ENCODE measurements at places on chromosomes 4 and X.

DNA sequence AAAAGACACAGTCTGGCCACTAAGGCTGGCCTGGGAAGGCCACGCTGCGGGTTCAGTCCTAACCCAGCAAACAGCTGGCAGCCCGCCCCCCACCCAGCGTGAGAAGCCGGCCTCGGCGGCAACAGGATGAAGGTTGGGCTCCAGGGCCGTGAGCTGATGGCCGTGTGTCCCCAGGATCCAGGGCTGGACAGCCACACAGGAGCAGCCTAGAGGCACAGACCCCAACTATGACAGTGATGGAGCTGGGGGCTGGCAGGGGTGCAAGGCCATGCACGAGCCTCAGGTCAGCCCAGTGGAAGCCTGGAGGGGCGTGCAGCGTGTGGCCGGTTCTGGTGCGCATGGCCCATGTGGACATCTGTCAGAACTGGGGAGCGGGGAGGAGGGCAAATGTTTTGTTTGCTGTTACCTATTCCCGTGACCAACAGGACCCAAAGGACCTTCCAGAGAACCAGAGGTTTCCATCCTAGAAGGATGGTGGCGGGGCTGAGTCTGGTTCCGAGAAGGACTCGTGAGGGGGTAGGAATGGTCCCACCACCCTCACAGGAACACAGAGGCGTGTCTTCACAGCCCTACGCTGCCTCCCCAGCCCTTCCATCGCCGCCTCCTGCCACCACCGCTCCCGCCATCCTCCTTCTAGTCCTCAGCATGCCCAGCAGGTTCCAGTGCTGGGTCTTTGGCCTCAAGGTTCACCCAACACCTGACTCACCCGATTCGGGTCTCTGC lies 46.5 kb downstream of the ZFYVE28 start:
- DNase-seq = no peak

DNA sequence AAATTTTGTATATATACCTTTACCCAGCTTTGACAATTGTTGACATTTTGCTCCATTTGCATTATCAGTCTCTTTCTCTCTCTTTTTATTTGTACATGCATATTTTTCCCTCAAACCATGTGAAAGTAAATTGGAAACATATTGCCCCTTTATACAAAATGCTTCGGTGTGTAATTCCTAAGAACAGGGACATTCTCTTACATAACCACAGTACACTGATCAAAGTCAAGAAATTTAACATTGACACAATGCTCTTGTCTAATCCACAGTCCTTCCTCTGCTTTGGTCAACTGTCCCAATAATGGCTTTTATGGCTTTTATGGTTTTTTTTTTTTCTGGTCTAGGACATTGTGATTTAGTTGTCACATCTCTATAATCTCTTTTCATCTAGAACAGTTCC lies 9.5 kb upstream of the SMS start:
- DNase-seq = no peak

DNA sequence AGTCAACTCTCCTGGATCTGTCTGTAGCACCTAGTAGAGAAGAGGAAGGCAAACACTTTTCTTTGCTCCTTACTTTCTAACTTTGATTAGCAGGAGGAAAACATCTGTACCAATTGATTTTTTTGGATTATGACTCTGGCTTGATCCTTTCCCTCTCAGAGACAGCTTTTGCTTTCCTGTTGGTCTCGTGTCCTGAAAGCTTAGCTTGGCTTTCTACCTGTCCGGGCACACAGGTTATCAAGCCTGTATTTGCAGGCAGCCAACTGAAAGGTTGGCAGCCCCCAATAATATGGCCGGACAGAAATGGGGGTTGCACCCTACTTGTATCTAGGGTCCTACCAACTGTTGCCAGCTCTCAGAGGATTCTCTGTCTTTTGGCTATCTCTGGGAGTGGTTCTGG lies 43.1 kb upstream of the LAMP2 start:
- DNase-seq = no peak

DNA sequence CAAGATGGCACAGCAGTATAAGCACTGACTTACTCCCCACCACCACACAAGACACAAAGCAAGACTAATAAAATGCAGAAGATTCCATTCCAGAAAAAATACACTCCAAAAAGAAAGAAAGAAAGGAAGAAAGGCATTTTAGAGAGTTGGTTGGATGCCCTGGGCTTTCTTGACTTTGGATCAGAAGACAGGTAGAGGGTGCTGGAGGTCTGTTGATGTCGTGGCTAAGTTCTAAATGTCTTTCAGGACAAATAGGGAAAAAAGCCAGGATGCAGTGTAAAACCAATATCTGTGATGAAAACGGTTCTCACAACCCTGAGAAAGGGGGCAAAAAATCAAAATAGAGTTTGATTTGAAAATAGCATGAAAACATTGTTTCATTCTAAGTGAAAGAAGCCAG lies 555.2 kb upstream of the PRKX start:
- no peak for DNase-seq

GRCh38 chr4:79163981-79164490 lies 161.8 kb downstream of the NAA11 start:
- no peak for DNase-seq

GRCh38 chrX:79604364-79604763 lies 237.2 kb upstream of the ITM2A start:
- DNase-seq = no peak

DNA sequence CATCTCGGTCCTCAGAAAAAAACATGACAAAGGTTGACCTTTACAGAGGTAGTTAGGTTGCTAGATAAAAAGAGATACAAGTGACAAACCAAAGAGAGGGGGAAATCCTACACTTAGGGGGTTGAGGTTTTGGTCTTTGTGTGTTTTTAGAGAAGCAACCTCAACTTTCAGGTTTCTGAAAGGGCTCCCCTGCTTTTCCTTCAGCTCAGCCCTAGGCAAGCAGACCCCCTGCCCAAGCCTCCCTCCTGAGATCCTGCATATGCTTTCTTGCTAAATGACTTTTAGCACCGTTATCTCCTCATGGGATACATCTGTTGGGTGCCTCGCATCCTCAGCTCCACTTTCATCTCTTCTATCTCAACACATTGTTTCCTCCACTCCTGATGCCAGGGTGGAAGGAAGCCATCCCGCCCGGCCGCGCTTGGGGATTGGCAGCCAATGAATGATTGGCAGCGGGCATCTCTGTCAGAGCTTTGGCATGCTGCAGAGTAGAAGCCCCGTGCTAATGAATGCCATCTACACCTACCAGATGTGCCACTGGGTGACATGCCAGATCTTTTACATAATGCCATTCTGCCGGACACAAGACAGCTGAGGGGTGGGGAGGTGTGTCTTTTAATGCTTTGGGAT lies 15.0 kb upstream of the PRDM8 start:
- DNase-seq = no peak

- DNase-seq = no peak
These were observed 1.2 kb downstream of the ABCB7 start for GRCh38 chrX:75154871-75155270.

- DNase-seq = no peak
These were observed 92.5 kb upstream of the SLC34A2 start for GRCh38 chr4:25563071-25563564.

DNA sequence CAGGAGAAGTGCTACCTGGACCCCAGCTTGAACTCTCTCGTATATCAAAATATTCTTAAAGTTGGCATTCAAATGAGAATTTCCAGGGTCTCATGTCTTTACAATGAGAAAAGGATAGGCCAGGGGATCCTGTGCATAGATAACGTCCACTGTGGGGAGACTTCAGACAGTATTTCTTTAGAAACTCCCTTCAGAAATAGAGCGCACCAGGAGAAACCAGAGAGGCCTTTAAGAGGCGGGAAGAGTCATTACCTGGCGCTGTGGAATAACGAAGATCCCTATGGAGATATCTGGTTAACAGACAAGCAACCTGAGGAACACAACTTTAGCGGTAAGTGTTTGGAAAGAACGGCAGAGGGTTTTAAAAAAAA lies 600 bp downstream of the RADX start:
- DNase-seq = no peak
